ENCODE measurements at places on chromosomes 5 and 9.
A peak's percentile ranks its signal among the peaks of the same experiment; 100 is the strongest.

- DNase-seq, result no peak
Measured at GRCh38 chr5:151598984-151599383, 7.9 kb upstream of the FAT2 start.

- no peak for DNase-seq
Measured at GRCh38 chr9:89992326-89993198, 387.8 kb downstream of the GADD45G start.

- DNase-seq, result no peak
Measured at GRCh38 chr5:151459680-151460324, 12.4 kb downstream of the SLC36A1 start.

DNA sequence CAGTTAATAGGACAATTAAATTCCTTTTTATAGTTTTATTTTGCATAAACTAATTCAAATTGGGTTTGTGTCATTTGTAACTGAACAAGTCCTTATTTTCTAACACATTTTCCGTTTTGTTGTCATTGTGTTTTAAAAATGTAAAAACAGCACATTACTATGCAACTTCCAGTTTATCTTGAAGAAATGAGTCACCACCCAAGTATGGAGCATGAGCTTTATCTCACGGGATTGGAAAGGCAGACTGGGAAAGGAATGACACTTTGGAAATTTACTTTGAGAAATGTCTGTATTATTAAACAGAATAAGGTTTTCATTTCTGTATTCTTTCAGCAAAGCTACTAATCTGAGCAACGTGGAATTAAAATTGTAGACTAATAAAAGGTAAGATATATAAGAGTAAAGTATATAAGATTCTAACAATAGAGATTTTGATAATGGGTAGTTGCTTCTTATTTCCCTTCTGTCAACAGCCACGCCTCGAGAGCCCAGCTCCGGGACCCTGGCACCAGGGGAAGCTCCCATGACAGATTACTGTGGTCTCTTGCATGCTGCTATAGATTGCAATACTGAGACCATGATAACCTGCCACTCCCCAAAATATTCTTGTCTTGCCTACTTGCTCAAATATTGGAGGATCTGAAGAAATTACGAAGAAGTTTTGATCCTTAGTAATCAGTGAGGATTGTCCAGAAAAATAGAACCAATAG lies 433.1 kb downstream of the CHSY3 start:
- DNase-seq, result no peak

GRCh38 chr9:110183208-110184145 lies 24.5 kb downstream of the C9orf152 start:
- DNase-seq, result peak; percentile 25

DNA sequence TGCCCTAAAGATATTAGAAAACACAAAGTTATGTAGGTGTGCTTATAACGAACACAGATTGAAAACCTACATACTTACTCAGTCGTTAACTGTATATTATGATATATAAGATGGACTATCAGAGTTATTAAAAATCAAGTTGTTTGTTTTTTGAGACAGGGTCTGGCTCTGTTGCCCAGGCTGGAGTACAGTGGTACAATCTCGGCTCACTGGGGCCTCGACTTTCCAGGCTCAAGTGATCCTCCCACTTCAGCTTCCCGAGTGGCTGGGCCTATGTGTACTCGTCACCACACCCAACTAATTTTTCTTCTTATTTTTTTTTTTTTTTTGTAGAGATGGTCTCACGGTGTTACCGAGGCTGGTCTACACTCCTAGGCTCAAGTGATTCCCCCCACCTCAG lies 158.3 kb downstream of the TSSK1B start:
- no peak for DNase-seq

- no peak for DNase-seq
Measured at GRCh38 chr9:128218172-128218517, 15.0 kb downstream of the DNM1 start.

DNA sequence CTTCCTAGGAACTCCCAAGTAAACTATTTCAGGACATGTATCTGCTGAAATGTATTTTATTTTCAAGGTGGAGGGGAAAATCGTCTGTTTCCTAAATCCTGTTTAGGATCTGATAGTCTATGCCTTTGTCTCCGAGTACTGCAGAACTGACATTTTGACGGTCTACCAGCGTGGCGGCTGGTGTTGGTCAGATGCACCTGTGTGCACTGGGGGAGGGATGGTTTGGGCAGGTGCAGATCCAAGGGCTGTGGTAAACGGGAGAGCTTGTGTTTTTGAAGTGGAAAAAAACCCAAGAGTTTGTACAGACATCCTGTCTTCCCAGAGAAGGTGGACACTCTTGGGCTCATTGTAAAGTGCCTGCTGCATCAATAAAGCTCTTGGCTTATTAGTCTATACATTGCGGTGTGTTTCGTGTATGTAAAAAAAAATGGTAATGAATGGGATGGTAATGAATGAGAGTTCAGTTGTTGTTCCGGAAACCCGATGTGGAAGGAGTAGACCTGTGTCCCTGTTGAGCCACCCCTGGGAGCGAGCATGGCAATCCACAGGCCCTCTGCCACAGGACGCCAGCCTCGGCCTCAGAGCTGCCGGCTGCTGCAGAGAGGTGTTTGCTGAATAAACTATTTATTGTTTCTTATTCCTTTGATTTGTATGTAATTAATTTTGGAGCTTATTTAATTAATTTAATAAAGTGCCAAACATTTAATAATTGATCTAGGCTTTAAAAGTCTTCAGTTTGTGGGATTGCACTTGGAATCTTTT lies 15.3 kb downstream of the ARPC5L start:
- no peak for DNase-seq

DNA sequence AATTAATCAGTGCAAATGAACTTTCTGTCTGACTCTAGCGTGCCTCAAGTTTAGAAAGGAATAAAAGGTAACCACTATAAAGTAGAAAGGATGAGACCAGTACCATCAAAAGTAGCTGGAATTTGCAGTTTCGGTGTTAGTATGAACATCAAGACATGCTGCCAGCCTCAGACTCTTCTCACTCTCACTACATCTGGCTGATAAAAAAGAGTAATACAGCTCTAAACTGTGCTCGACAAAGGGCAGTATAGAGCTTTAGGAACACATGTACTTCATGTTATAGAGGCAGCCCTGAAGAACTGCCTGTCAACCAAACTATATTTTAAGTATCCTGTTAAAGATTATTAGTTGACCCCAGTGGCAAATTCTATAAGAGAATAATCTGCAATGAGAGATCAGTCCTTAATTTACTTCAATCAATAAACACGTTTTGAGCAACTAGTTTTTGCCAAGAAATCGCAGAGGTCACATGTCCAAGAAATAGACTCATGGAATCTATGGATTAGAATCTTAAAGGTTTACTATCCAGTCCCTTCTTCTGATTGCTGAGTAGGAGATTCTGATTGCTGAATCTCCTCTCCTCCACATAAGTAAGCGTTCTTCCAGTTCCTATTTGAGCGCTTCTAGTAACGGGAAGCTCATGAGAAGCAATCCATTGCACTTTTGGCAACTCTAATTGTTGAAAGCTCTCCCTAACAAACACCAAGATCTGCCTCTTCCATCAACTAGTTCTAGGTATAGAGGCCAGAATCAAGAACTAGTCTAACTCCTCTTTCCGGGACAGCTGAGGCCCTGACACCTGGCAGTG lies 941 bp downstream of the XPA start:
- DNase-seq, result no peak

DNA sequence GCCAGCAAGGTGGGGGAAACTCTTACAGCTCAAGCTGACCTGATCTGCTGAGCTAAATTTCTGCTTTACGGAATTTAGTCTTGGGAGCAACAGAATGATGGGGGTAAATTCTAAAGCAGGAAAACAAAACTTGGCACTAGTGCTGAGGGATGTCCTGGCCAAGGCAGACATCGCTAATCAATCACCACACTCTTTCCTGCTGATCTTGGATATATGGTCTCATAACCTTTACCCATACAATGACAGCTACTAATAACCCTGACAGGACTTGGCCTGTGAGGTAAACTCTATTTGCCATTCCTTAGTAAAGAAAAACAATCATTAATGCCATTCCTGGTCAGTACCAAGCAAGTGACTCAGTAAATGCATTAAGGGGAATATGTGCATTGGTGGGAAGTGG lies 51.5 kb downstream of the PPARGC1B start:
- DNase-seq, result no peak

DNA sequence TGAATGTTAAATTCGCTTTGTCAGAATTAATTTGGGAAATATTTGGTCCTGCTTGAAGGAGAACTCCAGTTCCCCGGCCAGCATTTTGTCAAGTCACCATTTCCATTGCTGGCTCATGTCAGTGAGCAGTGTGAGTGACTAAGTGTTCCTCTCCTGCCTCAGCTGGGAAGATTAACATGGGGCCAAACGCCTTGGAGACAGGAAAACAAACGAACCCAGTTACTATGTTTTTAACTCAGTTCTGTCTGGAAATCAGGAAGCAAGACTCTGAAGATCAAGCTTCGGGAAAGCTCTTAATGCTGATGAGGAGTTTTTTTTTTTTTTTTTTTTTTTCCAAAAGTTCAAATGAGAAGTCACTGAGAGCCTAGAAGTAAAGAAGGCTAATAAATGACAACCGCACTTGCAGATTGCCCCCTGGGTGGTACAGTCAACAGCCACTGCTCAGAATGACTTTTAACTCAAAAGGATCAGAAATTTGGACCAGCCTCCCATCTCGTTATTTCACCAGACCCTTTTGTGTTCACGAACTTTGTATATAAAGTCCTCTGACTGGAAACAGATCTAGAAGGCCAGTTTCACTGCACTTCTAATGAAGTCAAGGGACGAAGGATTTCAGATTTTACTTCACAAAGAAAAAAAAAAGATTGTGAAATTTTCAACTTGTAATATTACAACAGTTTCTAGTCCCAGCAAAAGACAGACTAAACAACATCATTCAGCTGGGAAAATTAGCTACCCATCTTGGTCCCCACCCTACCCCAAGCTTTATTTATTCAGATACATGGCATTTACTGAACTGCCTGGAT lies 121.3 kb downstream of the LHFPL2 start:
- no peak for DNase-seq

DNA sequence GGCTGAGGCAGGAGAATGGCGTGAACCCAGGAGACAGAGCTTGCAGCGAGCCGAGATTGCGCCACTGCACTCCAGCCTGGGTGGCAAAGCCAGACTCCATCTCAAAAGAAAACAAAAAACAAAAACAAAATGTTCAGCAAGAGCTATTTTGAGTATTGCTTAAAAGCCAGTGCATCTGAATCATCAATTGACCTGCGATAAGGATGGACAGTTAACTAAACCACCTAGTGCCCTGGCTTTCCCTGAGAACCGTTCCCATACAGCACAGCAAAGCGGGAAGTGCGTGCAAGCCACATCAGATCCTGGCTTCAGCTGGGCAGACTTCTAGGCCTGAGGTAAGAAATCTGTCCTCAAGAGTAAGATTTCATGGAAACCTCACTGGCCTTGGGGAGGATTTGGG lies 2.7 kb downstream of the DYNC2I2 start:
- DNase-seq, result no peak

- no peak for DNase-seq
Measured at GRCh38 chr5:123951582-123951977, 439.6 kb downstream of the CSNK1G3 start.

- DNase-seq, result no peak
Measured at GRCh38 chr5:139104577-139105276, 93.4 kb downstream of the SIL1 start.

- DNase-seq, result no peak
Measured at GRCh38 chr9:36415822-36416525, 15.9 kb upstream of the RNF38 start.

- no peak for DNase-seq
Measured at GRCh38 chr9:107284636-107285035, 1.6 kb downstream of the RAD23B start.

GRCh38 chr5:3300726-3301125 lies 294.9 kb upstream of the IRX1 start:
- no peak for DNase-seq

DNA sequence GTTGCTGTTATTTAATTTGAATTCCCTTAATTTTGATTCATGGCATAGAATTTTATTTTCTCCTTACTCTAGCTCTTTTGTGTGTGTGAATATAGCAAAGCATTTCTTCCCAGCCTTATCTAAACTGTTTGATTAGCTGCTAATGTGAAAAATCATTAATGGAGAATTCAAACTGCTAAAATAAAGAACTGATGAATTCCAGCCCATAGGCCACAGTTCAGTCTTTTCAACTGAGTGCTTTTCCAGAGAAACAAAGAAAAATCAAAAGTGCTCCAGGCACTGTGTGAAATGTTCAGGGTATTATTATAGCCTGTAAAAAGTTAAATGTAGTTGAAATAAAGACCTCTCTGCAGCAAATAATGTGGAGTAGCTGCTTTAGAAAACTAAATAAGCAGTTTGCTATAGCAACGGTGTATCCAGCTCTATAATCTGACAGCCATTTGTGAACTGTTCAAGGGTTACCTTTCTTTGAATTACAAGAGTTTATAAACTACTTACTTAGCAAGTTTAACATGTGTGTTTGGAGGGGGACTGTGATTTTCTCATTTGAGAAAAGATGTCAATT lies 123.8 kb downstream of the GIN1 start:
- DNase-seq, result no peak

DNA sequence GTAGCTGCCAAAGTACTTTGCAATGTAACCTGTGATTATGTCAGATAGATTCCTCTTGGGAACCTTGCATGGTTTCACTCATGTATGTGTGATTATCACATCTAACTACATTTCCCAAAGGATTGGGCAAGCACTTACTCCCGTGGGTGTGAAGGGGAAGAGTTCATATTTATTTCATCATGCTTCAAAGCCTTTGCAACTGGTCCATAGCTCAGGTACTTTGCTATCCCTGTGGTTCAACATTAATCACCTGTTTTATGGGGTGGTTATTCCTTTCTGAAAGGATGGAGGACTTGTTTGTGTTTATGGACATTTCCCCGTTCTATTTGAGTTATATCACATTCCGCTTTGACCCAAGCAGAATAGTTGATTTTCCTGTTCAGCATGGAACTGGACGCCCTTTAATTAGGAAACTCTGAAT lies 13.6 kb upstream of the ERMP1 start:
- no peak for DNase-seq

- no peak for DNase-seq
Measured at GRCh38 chr5:171342362-171343111, 33.5 kb downstream of the TLX3 start.

- DNase-seq, result no peak
Measured at GRCh38 chr5:60802986-60803385, 41.1 kb downstream of the ELOVL7 start.
